ENCODE measurements at places on chromosomes 16 and 17.

- no peak for DNase-seq
These were observed 36.0 kb downstream of the ZFP90 start for GRCh38 chr16:68575082-68575481.

GRCh38 chr16:89969741-89970410 is 21.3 kb downstream of the DEF8 start:
- DNase-seq: peak; percentile 53

- DNase-seq: no peak
These were observed 20.7 kb downstream of the MMP15 start for GRCh38 chr16:58046054-58046881.

DNA sequence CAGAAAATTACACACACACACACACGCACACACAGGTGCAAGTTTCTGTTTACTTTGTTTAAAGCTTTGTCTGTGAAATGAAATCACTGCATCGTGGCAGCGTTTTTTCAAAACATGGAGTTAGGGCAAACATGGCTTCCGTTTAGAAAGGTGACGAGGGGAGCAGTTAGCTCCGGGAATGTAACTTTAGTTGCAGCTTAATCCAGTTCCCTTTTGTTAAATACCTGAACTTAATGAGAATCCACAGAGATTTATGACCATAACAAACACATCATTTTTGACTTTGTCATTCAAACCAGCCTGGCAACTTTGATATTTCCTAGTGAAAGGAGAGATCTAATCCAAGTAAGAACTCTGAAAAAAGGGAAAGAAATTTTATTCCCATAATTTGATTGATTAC is 12.1 kb downstream of the HS3ST3A1 start:
- no peak for DNase-seq

- DNase-seq: no peak
These were observed 59.8 kb upstream of the ARL4D start for GRCh38 chr17:43338886-43339516.
